ENCODE measurements at places on chromosomes 12 and 14. TPM values are rescaled to one million over a fixed set of nuclear protein-coding genes. Genes with fewer than 3 reads are reported as not detected.

SLC2A14 gene
- 2.1 TPM for polyA plus RNA-seq

TMEM263 gene
- polyA plus RNA-seq: 116 TPM

MLF2 gene
- 204 TPM for polyA plus RNA-seq

GAPDH gene
- 6,636 TPM for polyA plus RNA-seq

OTX2 gene
- not detected for polyA plus RNA-seq

ARMH4 gene
- 177 TPM for polyA plus RNA-seq

CCDC177 gene
- polyA plus RNA-seq: 0.13 TPM

TMTC1 gene
- polyA plus RNA-seq: 43.2 TPM

OTUB2 gene
- 4.2 TPM for polyA plus RNA-seq

MORN3 gene
- 1.4 TPM for polyA plus RNA-seq

KRT85 gene
- polyA plus RNA-seq: not detected

OTOGL gene
- 0.07 TPM for polyA plus RNA-seq

KCNJ8 gene
- polyA plus RNA-seq: 3.9 TPM

LRR1 gene
- polyA plus RNA-seq: 5.0 TPM

SERPINA10 gene
- polyA plus RNA-seq: 1.7 TPM

DENND5B gene
- polyA plus RNA-seq: 30.1 TPM

TAS2R20 gene
- polyA plus RNA-seq: not detected

SERPINA5 gene
- polyA plus RNA-seq: not detected

MYBPC1 gene
- polyA plus RNA-seq: 0.60 TPM

SYNDIG1L gene
- not detected for polyA plus RNA-seq

RND1 gene
- polyA plus RNA-seq: 3.0 TPM

NELL2 gene
- polyA plus RNA-seq: 250 TPM

HOXC13 gene
- polyA plus RNA-seq: not detected

MIP gene
- 0.51 TPM for polyA plus RNA-seq

C12orf75 gene
- 502 TPM for polyA plus RNA-seq

CELA1 gene
- not detected for polyA plus RNA-seq

ALDH1L2 gene
- polyA plus RNA-seq: 7.7 TPM

KRT83 gene
- not detected for polyA plus RNA-seq

GPRC5D gene
- not detected for polyA plus RNA-seq

UBR7 gene
- 18.4 TPM for polyA plus RNA-seq

NRIP2 gene
- 0.48 TPM for polyA plus RNA-seq

BCL11B gene
- 0.26 TPM for polyA plus RNA-seq

ADAM21 gene
- polyA plus RNA-seq: 2.4 TPM

MAGOHB gene
- polyA plus RNA-seq: 67.0 TPM

CLEC9A gene
- polyA plus RNA-seq: not detected

ASB2 gene
- not detected for polyA plus RNA-seq

HOXC12 gene
- polyA plus RNA-seq: not detected

MGP gene
- 7.6 TPM for polyA plus RNA-seq

CISTR gene
- not detected for polyA plus RNA-seq

CTSG gene
- polyA plus RNA-seq: not detected

AQP2 gene
- polyA plus RNA-seq: not detected

SLC25A21 gene
- polyA plus RNA-seq: 1.5 TPM

RIN3 gene
- not detected for polyA plus RNA-seq

INSM2 gene
- polyA plus RNA-seq: 5.3 TPM

IL23A gene
- not detected for polyA plus RNA-seq

RFC5 gene
- 5.0 TPM for polyA plus RNA-seq

TAS2R30 gene
- 0.32 TPM for polyA plus RNA-seq

SLC38A4 gene
- not detected for polyA plus RNA-seq

CDK4 gene
- polyA plus RNA-seq: 14.3 TPM

Measured in Purkinje cell (primary cell).